Activated CD8-positive, alpha-beta T cell treated with anti-CD3 and anti-CD28 coated beads for 36 hours (primary cell): ENCODE measurements at places on chromosomes 2 and 18. TPM values are rescaled to one million over a fixed set of nuclear protein-coding genes. Genes with fewer than 3 reads are reported as not detected.

Gene GPC1
- total RNA-seq: 1.2 TPM

DNA sequence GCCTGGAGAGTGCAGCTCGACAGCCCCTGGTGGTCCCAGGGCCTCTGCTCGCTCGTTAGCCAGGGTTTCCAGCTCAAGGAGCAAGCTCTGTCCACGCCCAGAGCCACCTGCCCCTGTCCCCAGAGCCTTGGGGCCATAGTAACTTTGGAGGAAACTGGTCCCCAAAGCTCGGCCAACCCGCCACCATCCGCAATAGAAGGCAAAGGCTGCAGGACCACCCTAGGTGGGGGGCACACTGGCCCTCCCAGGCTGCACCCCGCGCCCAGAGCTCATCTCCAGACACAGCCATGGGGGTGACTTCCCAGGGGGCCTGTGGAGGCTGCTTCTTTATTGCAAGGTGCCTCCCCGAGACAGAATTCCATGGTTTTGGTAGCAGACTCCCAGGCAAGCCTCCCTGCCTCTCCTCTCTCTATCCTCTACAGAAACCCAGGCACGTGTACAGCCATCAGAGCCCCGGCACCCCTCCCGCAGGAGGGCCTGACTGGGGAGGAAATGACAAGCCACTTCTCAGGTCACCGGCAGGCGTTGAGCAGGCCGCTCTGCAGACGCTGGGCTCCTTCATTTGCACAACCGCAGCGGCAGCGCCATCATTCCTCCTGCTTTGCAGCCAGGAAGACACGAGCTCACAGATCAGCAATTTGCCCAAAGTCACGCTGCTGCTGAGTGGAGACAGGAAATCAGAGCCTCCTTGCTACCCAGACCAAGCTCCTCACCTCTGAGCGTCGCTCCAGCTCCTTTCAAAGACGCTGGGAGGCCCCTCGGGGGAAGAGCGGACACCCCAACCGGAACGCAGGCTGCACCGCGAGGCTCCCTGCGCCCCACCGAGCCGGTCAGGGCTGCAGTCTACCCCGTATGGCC is 80.2 kb downstream of the NDUFA10 start:
- H3K27me3 ChIP-seq: no peaks in the 10 kb centered on the region
- DNase-seq: peak; percentile 52
- no peaks in the 10 kb centered on the region for H3K36me3 ChIP-seq
- peak overlapping the region; percentile 70 for H3K27ac ChIP-seq
- H3K4me1 ChIP-seq: peaks cover 8% of the 10 kb centered on the region

- no peaks in the 10 kb centered on the region for H3K27me3 ChIP-seq
- no peak overlapping the region for H3K27ac ChIP-seq
- H3K36me3 ChIP-seq: no peaks in the 10 kb centered on the region
- no peaks in the 10 kb centered on the region for H3K4me1 ChIP-seq
Measured at GRCh38 chr2:139813340-139813739, 1033.2 kb upstream of the NXPH2 start.

GRCh38 chr2:178700136-178700535 is 107.1 kb downstream of the TTN start:
- no peaks in the 10 kb centered on the region for H3K27me3 ChIP-seq
- peaks cover 2% of the 10 kb centered on the region for H3K4me1 ChIP-seq
- DNase-seq: no peak
- peaks cover 5% of the 10 kb centered on the region for H3K36me3 ChIP-seq
- H3K4me3 ChIP-seq: no peak overlapping the region

Gene CRACDL
- total RNA-seq: 0.38 TPM

DNA sequence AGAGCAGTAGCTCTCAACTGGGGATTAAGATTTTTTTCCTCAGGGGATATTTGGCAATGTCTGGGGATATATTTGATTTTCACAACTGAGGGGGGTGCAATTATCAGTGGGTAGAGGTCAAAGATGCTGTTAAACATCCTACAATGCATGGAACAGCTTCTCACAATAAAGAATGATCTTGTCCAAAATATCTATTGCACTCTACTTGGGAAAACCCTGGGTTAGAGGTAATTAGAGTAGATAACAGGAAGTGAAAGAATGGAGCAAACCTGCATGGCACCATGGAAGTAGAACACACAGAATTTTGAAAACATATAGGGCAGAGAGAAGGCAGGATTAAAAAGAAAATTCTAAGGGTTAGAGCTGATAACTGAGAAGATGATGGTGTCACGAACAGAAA is 26.4 kb upstream of the PPM1B start:
- H3K4me3 ChIP-seq: no peak overlapping the region
- H3K36me3 ChIP-seq: no peaks in the 10 kb centered on the region
- no peak for DNase-seq
- no peaks in the 10 kb centered on the region for H3K27me3 ChIP-seq

- no peak overlapping the region for H3K27ac ChIP-seq
- H3K27me3 ChIP-seq: no peaks in the 10 kb centered on the region
- no peak for DNase-seq
Measured at GRCh38 chr2:191217580-191217979, 27.6 kb upstream of the MYO1B start.
